ENCODE measurements at places on chromosomes 11 and 22.
A peak's percentile ranks its signal among the peaks of the same experiment; 100 is the strongest.

DNA sequence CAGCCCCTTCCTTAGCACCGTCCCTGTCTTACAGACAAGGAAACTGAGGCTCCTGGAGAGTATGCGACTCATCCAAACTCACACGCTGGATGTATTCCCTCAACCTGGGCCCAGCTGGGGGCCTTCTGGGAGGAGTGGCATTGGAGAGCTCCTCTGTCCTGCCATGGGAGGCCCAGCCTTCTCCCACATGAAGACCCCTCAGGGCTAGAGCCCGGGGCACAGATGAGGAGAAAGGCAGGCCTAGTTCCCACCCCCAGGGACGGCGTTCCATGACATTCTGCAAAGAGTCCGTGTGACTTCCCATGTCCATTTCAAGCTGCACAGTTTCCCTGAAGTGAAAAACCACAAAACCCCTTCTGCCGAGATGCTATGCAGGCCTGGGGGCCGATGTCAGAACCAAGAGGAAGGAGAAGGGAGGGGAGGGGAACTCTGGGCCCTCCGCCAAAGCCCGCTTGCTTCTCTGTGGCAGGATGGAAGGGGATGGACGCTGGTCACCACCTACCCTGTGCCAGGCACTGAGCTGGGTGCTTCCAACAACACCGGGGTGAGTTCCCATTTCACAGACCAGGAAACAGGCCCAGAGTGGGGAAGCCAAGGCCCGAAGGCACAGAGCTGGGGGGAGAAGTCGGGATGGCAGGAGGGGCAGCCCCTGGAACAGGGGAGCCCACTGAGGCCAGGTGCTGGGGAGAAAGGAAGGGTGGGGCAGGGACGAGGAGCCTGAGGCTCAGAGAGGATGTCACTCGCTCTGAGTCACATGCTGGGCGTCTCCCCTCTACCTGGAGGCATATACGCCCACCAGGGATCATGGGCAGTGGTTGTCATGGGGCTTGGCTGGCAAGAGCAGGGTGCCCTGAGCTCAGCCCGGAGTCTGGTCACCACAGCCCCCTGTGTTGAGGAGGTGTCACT is 15.7 kb downstream of the RAC2 start:
- DNase-seq = no peak

DNA sequence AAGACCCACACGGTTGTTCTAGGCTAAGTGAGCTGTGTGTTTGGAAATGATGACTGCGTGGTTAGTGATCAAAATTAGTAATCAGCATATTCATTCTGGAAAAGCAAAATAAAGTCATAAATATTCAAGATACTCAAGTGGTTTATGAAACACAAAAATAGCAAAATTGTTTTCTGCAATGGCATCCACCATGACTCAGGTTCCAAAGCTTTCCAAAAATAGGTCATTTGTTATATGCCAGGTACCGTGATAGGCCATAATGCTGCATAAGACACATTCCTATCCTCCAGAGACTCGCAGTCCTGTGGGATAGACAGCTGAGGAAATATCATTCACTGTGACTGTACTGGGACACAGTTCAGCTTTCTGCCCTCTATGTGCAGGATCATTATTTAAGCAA is 2.4 kb upstream of the ATL3 start:
- DNase-seq = no peak

- no peak for DNase-seq
These were observed 27.0 kb downstream of the LGR4 start for GRCh38 chr11:27445625-27446024.

DNA sequence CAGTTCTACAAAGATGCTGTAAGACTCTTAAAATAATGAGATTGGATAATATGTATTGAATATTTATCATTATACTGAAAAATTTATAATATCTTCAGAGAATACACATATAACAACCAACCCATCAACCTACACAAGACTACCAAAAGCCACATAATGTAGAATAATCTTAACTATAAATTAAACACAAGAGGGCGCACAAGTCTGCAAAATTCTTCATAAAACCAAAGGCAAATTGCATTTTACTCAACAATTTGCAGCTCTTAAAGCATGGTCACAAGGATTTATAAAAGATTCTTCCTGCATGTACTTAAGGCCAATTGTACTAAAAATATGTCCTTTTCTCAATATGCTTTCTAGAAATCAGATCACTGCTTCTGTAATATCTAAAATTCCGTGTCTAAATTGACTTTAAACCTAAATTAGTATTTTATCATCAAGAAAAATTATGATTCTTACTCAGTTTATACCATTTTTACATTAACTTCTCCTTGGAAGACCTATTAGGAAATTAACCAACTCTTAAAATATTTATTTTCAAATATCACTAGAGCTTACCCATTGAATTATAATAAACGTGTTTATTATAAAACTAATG is 79.0 kb downstream of the TTC28 start:
- no peak for DNase-seq

DNA sequence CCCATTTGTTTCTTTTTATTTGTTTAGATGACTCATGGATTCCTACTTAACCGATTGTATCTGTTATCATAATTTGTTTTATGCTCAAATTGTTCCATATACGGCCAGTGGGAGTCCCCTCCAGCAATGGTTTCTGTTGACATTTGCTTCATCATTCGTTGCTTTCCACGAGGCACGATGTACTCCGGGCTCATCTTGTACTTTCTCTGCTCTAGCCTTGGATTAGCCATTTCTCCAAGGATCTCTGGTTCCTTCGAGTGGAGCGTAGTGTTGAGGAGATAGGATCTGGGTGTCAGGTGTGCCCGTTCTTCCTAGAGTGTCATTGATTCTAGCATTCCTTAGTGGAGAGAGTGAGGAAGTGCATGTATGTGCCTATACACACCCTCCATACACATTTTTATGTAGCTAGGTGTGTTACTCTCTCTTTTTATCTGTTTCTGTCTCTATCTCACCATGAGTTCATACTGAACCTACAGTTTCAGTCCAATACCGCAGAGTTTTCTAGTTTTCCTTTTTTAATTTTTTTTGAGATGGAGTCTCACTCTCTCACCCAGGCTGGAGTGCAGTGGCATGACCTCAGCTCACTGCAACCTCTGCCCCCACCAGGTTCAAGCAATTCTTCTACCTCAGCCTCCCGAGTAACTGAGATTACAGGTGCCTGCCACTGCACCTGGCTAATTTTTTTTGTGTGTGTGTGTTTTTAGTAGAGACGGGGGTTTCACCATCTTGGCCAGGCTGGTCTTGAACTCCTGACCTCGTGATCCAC is 31.4 kb downstream of the TECTA start:
- no peak for DNase-seq

GRCh38 chr11:6234387-6235107 is at the start of gene FHIP1B:
FHIP1B (minus strand) TSS chr11:6234636; CDS start chr11:6224516, 10,120 bp downstream.
- DNase-seq = peak; percentile 91

DNA sequence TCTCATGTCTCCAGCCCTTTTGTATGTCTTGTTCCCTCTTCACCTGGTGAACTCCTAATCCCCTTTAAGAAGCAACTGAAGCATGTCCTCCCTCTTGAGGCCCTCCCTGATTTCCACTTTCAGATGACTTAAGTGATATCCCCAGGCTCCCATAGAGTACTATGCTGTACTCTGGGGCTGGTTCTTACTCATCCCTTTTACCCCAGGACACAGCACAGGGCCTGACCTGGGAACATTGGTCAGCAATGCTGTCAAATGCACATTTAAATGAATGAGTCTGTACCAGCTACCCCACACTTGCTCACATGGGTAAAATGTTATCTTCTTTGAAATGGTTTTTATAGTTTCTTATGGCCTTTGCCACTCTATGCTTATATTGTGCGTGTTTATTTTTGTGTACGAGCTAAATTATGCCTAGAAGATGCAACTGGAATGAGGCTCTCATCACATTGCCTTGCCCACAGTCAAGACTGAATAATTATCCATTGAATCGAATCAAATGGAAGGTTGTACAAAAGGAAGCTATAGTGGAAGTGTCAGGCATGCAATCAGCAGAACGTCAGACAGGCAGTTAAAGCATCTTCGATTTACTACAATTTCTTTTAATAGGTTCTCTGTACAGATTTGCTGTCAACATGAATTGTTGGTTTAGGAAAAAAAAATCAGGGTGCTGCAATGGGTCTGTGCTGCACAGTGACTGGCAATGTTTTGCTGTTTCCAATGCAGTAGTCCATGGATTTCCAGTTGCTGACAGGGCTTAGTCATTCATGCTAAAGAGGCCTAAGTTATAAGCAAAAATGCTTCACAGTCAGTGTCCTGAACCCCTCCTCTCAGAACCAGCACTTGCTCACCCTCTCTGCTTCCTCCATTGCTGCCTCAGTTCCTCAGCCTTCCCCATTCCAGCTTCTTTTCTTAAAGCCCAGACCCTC is 79.5 kb downstream of the PARVA start:
- DNase-seq = no peak

- DNase-seq = no peak
These were observed 142.9 kb downstream of the CRYBB2 start for GRCh38 chr22:25362215-25362882.

GRCh38 chr22:31497148-31497938 is 1.0 kb downstream of the SFI1 start:
- DNase-seq = no peak

DNA sequence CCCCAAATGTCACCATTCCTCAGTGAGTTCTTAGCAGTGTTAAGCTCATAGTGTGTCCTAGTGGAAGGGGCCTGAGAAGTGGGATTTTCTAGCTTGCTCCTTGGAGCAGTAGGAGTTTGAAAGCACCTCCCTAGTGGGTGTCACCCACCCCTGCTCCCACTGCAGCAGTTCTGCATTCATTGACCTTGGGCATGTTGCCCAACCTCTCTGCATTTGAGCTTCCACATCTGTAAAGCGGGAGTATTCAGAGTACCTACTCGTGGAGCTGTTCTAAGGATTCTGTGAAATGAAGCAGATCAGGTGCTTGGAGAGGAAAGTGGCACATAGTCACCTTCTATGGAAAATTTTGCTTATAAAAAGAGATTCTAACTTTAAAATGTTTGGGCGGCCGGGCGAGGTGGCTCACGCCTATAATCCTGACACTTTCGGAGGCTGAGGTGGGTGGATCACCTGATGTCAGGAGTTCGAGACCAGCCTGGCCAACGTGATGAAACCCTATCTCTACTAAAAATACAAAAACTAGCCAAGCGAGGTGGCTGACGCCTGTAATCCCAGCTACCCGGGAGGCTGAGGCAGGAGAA is 16.9 kb downstream of the LMO2 start:
- no peak for DNase-seq

Measured in cortex of kidney (tissue), 1 donor.